ENCODE measurements at places on chromosomes 11 and 22. TPM values are rescaled to one million over a fixed set of nuclear protein-coding genes. Genes with fewer than 3 reads are reported as not detected.

The PDGFB gene
- total RNA-seq, result 4.2 TPM

The PHOX2A gene
- not detected for total RNA-seq

The INS gene
- not detected for total RNA-seq

The USH1C gene
- 1.1 TPM for total RNA-seq

The PLEKHB1 gene
- 0.46 TPM for total RNA-seq

The ESAM gene
- 9.1 TPM for total RNA-seq

The C11orf52 gene
- total RNA-seq, result not detected

The CCDC116 gene
- 0.06 TPM for total RNA-seq

The MRGPRE gene
- total RNA-seq, result not detected

The MED15 gene
- 55.0 TPM for total RNA-seq

The GALNT18 gene
- total RNA-seq, result 19.7 TPM

The GDPD4 gene
- total RNA-seq, result not detected

The OR56A1 gene
- not detected for total RNA-seq

Data from A549 treated with CORT108297 at 1 μM for 4 hours (cell line).